ENCODE measurements at places on chromosomes 11 and 22.

GRCh38 chr11:69873166-69874077 is 54.2 kb upstream of the FGF3 start:
- DNase-seq, result no peak

- DNase-seq, result no peak
These were observed 161.7 kb downstream of the RAB38 start for GRCh38 chr11:88013508-88014065.

GRCh38 chr11:46391186-46391577 is 394 bp downstream of the CHRM4 start:
- no peak for DNase-seq

- no peak for DNase-seq
These were observed 2.6 kb upstream of the VWCE start for GRCh38 chr11:61297746-61298145.

GRCh38 chr11:78349624-78350023 is 68.0 kb downstream of the GAB2 start:
- DNase-seq, result no peak

DNA sequence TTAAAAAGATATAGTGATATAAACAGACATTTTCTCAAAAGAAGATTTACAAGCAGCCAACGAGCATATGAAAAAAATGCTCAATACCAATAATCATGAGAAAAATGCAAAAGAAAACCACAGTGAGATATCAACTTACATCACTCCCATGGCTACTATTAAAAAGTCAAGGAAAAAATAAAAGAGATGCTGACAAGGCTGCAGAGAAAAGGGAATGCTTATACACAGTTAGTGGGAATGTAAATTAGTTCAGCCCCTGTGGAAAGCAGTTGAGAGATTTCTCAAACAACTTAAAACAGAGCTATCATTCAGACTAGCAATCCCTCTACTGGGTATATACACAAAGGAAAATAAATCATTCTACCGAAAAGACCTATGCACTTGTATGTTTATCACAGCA is 97.1 kb upstream of the CARD18 start:
- no peak for DNase-seq

DNA sequence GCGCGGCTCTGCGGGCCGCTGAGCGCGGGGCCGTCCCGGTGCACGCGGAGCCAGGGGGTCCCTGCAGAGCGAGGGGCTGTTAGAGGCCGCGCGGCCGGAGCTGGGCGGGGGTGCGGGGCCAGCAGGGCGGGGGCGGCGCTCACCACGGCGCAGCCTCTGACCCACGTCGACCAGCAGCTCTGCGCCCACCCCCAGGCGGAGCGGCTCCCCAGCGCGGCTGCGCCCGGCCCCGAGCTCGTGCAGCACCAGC is 385 bp upstream of the SCO2 start:
- no peak for DNase-seq

DNA sequence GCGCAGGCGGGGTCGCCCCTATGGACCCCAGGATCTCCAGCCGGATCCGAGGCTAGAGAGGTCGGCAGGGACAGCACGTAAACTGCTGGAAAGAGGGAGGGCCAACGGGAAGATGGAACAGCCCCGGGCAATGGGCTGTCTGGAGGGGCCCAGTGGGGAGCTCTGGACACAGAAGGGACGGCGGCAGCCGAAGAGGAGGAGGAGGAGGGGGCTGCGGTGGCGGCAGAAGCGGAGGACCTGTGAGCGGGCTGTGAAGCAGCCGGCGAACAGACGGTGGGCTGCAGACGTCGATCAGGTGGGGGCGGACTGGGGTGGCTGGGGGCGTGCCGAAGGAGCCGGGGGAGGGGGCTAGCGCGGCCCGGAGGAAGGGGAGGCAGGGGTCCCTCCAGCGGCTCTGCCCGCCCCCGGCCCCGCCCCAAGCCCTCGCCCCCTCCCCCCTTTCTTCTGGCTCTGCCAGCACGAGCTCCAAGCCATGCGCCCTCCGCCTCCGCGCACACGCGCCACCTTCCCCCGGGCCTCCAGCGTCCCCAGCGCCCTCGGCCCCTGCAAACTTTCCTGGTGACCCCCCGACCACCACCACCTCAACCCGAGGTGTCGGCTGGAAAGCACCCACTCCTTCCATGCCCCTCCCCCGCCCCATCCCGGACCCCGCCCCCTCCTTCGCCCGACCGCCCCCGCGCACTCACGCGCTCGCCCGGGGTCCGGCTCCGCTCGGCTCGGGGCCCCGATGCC is 432 bp downstream of the TNKS1BP1 start:
- no peak for DNase-seq

DNA sequence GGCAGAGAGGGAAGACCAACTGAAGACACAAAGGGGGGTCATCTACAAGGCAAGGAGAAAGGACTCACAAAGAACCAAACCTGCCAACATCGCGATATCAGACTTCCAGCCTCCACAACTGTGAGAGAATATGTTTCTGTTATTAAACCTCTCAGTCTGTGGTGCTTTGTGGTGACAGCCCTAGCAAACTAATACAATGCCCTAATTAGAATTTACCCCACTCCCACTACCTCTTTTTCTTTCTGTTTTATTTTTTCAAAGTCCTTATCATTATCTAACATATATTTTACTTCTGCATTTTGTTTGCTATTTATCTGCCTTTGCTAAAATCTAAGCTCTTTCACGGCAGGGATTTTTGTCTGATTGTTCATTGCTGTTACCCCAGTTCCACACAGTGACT is 2.5 kb upstream of the OR52D1 start:
- DNase-seq, result no peak

Data from activated T-cell treated with anti-CD3 and anti-CD28 coated beads for 4 hours (primary cell).